ENCODE measurements at places on chromosomes 2 and 18.

DNA sequence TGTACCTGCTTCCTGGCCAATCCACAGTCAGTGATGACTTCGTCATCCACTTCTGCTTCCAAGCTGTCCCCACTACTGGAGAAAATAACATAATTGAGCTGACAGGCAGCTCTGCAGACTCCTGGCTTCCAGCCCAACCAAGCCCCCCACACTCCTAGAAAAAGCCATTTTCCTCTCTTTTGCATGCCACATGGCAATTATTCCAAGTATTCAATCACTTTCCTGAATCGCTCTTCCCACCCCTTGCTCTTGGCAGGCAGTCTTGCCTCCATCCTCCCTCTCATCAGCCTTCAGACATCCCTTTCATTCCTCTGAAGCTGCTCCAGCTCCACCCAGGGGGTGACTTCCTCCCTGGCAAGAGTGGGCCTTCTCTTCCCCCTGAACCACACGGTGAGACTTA lies 14.3 kb upstream of the ST8SIA5 start:
- no peak for DNase-seq

GRCh38 chr18:56026509-56026908 lies 438.5 kb upstream of the TCF4 start:
- no peak for DNase-seq

DNA sequence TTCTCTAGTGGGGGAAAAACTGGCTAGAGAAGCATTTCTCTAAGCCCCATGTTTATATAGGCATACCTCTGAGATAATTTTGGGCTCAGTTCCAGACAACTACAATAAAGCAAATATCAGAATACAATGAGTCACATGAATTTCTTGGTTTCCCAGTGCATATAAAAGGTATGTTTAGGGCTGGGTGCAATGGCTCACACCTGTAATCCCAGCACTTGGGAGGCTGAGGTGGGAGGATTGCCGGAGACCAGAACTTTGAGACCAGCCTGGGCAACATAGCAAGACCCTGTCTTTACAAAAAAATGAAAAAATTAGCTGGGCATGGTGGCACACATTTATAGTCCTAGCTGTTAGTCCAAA lies 22.2 kb downstream of the TSN start:
- DNase-seq = no peak

GRCh38 chr2:1538663-1539062 lies 125.4 kb downstream of the TPO start:
- peak; percentile 57 for DNase-seq

DNA sequence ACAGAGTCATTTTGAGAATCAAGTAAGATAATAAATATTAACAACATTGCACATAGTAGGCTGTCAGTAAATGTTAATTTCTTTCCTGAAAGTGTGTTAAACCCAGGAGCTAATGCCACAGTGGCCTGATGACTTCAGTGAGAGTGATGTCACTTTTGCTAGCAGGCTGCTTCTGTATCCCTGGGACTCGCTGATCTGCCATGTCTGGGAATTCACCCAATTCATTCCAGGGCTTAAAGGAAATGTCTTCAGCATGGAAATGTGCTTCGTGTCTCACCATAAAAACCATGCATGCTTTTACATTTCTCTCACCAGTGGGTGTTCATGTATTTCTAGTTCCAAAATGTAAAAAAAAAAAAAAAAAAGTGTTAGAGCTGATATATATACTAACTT lies 56.8 kb upstream of the MAPRE3 start:
- no peak for DNase-seq

DNA sequence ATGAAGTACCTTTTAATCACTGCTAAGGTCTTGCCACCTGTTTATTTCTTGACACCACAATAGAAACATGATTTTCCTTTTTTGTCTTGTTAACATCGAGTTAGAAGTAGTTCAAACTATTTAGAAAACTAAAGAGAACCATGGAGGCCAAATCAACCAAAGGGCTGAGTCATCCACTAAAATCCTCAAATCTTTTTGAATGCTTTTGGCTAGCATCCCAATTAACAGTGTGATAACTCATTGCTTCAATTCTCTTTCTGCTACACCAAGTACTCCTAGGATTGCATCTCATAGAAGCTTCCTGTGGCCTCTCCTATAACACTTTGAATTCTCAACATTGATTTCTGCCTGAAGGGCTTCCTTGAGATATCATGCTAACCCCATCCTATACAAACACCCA lies 159.9 kb upstream of the MMADHC start:
- DNase-seq = no peak

- DNase-seq = no peak
These were observed 186.1 kb downstream of the ZFP36L2 start for GRCh38 chr2:43040084-43040854.

DNA sequence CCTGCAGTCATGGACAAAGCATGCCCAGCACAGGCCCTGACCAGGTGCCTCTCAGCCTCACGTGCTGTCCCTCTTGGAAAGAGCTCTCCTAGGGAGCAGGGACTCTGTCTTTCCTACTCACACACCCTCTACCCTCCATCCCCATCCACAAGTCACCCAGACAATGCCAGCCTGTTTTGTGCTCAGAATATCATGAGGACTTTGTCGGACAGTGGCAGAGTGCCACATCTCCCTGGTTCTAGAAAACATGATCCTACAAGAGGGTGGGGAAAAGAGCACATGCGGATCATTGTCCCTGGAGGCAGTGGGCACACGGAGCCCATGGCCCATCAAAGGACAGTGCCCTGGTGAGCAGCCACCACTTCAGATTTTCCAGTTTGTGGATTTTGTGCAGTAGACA lies 3.7 kb upstream of the MAL start:
- DNase-seq = no peak

- no peak for DNase-seq
These were observed 236.6 kb downstream of the PTGR3 start for GRCh38 chr18:74972354-74972753.

DNA sequence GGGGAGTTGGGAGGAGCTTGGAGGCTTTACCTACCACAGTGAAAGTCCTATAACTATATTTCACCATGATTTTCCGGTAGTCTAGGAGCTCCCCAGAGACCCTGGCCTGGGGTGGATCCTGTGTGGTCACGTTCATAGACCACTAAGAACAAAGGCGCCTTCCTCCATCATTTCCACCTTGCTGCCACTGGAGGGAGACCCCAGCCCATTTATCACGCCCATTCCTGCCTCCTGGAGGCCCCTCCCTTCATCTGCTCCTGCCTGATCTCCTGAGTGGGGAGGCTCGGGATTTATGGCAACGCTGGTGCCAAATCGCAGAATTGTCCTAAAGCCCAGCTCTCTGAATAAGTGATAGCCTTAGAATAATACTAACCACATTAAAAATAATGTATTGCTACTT lies 507.6 kb upstream of the SPHKAP start:
- no peak for DNase-seq

DNA sequence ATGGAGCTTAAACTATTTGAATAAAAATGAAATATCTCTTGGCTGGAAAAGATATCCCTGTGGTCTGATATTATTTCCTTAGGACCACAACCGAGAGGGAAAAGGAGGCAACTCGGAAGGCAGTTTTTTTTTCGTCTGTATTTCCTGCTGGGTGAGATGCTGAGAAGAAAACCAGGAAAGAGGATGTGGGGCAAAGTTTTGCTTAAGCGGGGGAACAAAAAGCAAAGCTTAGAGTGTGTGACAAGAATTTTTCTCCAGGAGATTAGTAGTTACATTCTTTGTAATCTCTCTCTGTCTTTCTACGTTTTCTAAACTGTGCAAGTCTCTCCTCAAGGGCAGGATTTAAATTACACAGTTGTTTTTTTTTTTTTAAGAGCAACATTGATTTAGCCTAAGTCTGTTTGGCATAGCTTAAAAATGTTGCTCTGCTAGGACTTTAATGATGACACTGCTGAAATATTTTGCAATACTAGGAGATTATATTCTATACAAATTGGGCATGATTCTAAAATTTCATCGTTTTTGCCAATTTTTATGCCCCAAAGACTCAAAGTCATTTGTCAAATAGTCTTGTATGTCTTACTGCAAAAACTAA lies 258.5 kb downstream of the KCNS3 start:
- no peak for DNase-seq

- no peak for DNase-seq
These were observed 127.2 kb downstream of the LRRTM4 start for GRCh38 chr2:77395011-77395410.

- no peak for DNase-seq
These were observed 122.6 kb upstream of the FAM117B start for GRCh38 chr2:202512176-202512575.

DNA sequence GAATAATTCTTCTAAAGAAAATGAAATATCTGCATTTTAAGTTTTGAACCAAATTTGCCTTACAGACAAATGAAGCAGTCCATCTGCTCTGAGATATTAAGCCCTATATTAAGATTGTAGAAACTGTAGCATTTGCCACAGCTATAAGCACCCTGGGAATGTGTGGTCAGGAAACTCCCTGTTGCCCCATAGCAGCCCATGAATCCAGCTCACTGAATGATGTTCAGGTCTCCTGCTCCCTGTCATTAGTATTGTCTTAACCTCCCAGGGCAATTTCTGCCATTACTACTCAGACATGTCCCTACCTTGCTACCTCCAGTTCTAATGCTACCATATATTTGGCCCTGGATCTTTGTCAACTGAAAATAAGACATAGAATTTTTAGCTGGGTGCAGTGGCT lies 41.1 kb downstream of the CDK15 start:
- DNase-seq = no peak

DNA sequence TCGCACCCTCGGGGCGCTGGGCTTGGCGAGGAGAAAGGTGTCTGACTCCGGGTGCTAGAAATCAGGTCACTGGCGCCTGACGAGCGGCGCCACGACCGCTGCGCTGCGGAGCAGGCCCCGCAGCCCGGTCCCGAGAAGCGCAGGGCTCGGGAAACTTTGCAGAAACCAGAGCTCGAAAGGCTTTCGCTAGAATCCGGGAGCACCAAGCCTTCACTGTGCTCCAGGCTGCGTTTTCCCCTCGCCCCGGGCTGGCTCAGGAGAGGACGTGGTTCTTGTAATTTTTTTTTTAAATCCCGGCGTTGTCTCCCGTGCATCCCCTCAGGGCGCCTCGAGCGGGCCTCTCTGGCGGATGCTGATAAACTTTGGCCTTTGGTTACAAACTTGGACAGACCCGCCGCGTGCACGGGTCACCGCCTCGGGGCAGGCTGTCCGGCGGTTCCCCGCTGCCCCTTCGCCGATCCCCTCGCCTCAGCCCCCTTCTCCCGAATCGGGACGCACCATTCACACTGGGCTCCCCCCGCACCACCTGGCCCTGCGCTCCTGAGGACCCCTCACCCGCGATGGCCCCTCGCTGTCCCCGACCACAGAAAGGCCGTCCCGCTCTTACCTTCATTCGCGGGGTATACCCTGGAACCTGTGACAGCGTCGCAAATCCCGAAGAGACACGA lies 419 bp downstream of the EPHA4 start:
- DNase-seq = peak; percentile 17

- no peak for DNase-seq
These were observed 248.7 kb downstream of the TFCP2L1 start for GRCh38 chr2:121036226-121036692.

DNA sequence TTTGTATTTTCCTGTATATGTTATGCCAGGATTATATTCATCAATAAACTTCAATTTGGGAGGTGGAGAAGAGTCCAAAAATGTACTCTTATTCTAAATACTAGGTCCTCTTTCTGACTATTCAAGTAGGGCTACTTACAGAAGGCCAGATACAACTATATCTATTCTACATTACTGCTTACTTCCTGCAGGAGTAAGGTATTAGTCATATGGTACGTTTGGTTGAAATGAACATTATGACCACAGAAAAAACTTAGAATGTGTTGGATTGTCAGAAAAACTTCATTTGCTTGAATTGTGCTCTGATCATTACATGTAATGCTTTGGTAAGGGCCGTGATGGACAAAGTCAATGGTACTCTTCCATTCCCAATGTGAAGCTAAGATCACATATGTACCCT lies 35.0 kb downstream of the STAT4 start:
- no peak for DNase-seq

- DNase-seq = no peak
These were observed 62.2 kb downstream of the RPL37A start for GRCh38 chr2:216560838-216561270.

GRCh38 chr18:9568186-9568585 lies 46.2 kb downstream of the PPP4R1 start:
- no peak for DNase-seq

- DNase-seq = no peak
These were observed 89.8 kb upstream of the GRB14 start for GRCh38 chr2:164710837-164711765.

DNA sequence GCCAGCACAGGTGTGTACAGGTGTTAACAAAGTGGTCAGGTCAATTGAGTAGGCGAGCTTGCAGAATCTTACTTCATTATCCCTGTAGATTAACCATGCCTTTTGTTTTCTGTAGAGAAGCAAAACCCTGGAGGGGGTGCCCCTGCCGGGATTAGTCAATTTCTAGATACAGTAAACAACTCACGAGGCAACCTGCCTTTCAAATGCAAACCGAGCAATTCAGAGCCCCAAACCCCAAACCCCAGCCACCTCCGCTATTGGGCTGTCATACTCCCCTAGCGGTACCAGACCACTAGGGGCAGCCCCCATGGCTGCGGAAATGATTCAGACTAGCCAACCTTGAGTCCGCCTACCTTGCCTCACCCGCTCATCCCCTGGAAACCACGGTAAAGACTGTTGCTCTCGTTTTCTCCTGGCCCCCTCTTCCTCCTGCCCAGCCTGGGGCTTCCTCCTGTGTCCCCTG lies 61.4 kb upstream of the KIF5C start:
- DNase-seq = peak; percentile 83

GRCh38 chr2:223494942-223495341 lies 107.2 kb downstream of the SCG2 start:
- DNase-seq = no peak

DNA sequence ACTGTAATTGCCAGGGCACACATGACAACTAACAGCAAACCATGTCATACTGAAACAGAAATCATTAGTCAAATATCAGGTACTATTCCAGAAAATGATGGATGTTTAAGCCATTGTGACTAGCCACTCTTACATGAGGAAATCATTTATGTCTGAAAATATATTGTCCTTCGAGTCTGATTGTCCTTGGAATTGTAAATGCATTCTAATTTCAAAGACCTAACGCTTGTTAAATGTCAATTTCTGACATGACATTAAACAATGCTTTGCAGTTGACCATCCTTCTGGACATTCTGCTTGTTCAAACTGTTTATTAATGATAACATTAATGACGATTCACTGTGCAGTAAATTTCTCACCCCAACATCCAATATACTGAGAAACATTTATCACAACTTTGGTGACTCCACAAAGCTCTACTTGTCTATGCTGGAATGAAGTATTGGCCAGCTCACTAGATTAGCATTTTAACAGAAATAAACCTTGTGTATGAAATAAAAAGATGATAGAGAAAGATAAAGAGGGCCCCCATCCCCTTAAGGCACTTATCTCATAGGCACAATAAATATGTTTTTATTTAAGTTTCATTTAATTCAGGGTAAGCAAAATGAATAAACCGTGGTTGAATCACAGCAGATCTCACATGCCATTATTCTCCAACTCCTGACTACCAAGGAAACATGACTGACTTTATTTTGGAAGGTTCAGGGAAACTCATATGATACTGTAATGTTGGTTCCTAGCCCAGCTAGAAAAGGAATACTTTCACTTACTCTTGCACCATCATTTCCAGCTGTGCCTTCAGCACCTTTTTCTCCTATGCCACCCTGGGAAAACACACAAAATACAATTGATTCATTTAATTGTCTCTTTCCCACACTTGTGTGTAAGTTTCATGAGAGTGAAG lies 82.3 kb downstream of the COL3A1 start:
- DNase-seq = no peak

Measured in activated CD4-positive, alpha-beta T cell treated with anti-CD3 and anti-CD28 coated beads for 48 hours (primary cell).